ENCODE measurements at places on chromosomes 4 and X. TPM values are rescaled to one million over a fixed set of nuclear protein-coding genes. Genes with fewer than 3 reads are reported as not detected.

DNA sequence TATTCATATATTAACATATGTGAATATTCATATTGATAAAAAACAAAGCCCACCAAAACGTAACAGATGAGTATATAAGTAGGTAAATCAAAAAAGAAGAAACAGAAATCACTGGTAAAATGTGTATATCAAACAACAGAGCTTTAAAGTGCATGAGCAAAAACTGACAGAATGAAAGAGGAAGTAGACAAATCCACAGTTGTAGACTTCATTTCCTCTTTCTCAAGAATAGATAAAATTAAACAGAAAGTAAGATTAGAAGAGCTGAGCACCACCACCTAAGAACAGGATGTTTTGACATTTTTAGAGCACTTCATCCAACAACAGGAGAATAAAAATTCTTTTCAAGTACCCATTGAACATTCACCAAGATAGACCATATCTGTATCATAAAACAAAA is 64.6 kb downstream of the CNKSR2 start:
- no peaks in the 10 kb centered on the region for H3K36me3 ChIP-seq
- H3K4me3 ChIP-seq = peak overlapping the region; percentile 80
- DNase-seq = no peak
- peak overlapping the region; percentile 89 for H3K27ac ChIP-seq
- no peaks in the 10 kb centered on the region for H3K27me3 ChIP-seq

- H3K27me3 ChIP-seq = no peaks in the 10 kb centered on the region
- no peaks in the 10 kb centered on the region for H3K36me3 ChIP-seq
- peaks cover 16% of the 10 kb centered on the region for H3K4me1 ChIP-seq
- H3K27ac ChIP-seq = peak within 1 kb of the TSS; percentile 21
- peak; percentile 49 for DNase-seq
These were observed at the start of gene SMS for GRCh38 chrX:21940356-21940829. SMS (plus strand) TSS chrX:21940709; CDS start chrX:21940825, 116 bp downstream.

CT83 gene
- total RNA-seq = not detected

C4orf36 gene
- total RNA-seq = 0.38 TPM

DNA sequence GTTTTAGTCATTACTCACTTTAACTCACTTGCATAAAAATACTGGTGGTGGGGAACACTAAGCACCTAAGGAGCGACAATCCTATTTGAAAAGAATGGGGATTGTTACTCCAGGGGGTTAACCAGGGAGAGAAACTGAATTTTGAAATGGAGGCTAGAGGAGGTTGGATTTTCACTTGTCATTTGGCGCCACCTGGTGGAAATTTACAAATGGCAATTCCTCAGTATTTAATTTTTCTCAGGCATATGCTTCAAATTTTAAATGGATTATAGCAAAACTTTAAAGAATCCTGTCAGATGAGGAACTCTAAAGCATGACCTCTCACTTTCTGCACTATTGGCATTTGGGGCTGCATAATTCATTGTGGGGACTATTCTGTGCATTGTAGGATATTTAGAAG is 2.7 kb upstream of the GEMIN8 start:
- peak; percentile 56 for DNase-seq
- H3K4me1 ChIP-seq = peaks cover 22% of the 10 kb centered on the region
- peaks cover 34% of the 10 kb centered on the region for H3K27me3 ChIP-seq
- no peaks in the 10 kb centered on the region for H3K36me3 ChIP-seq

CACNA1F gene
- total RNA-seq = 3.4 TPM
